ENCODE measurements at places on chromosomes 13 and 19.

DNA sequence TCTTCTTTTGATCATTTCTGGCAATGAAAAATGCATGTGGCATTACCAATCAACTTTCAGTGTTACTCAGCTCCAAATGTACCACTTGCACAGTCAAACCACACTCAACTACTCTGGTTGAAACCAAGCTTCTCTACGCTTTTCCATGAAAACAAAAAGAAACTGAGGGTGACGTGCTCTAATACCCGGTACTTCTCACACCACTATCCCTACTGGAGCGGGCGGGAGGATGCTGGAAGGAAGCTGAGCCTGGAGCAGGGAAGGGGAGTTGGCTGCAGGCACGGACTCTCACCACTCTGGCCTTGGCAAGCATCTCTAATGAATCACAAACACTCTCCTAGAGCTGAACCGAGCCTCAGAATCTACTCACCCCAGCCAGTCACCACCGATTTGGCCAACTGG is 48.2 kb downstream of the STK24 start:
- no peak for DNase-seq

- DNase-seq: no peak
These were observed 2.8 kb downstream of the PALM3 start for GRCh38 chr19:14059093-14059480.

- no peak for DNase-seq
These were observed 48.6 kb upstream of the GTF3A start for GRCh38 chr13:27375686-27376326.

DNA sequence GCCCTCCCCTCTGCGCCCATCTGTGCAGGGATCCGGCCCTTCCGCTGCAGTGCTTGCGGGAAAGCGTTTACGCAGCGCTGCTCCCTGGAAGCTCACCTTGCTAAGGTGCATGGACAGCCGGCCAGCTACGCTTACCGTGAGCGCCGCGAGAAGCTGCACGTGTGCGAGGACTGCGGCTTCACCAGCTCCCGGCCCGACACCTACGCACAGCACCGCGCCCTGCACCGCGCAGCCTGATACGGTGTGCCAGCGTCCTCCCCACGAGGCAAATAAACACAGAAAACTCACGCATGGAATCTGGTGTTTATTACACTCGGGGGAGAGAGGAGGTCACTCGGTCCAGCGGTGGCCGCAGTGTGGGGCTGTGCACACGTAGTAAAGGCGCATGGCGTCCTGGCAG is 1.2 kb downstream of the POLR2I start:
- DNase-seq: no peak

DNA sequence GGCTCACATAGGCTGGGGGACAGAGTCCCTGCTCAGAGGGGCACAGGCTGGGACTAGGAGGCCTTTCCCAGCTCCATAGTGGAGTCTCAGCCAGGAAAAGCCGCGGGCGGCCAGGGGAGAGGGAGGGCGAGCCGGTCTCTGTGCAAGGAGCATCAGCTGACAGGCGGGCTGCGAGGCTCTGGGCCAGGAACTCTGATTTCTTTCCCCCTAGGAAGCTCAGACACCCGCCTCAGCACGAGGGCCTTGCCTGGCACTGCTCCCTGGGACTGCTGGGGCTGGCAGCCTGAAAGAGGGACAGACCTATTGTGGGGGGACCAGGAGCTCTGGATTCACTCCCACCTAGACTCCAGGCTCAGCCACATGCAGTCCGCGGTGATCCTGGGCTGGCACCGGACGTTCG is 2.2 kb upstream of the PLK5 start:
- no peak for DNase-seq

DNA sequence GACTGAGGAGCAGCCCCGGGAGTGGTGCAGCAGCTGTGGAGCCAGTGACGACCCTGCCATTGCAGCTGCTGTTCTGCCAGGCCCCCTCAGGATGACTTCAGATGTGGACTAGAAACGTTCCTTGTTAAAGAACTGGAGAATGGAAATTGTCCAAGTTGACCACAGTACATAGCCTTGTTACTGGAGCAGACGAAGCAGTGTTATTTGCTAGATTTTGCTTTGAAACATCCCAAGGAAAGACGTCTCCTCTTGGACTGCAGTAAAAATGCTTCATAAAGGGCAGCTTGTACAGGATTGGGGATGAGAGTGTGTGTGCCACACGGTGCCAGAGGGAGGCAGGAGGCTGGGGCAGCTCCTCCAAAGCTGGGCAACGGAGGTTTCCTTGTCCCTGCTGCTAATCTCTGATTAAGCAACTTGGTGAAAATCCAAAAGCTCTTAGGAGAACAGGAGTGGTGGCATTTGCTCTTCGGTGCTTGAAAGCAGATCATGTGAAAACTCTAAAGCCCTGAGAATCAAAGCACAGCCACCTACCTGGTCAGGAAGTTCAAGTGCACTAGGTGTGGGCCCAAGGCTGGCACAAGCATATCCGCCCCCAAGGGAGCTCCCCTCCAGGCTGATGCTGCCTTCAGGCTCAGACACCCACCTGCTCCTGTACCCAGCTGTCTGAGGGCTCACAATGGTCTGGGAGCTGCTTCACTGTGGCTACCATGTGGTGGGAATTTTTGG is 34.5 kb downstream of the SHISA2 start:
- no peak for DNase-seq

DNA sequence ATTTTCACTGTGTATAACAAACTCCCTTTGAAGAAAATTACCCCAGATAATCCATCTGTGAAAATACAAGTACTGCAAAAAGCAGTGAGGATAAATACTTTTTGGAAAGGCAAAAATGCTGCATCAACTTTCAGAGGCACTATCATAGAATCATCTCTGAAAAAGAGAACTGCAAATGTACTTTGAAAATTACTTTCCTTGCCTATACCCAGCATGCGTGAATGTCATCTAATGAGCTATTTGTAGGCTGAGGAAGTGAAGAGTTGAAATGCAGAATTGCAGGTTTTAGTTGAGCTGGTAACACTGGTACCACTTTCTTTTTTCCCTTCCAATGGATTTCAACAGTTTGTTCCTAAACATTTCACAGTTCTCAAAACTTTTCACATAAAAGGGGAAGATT is 196.7 kb downstream of the TBC1D4 start:
- no peak for DNase-seq

- no peak for DNase-seq
These were observed 24.9 kb downstream of the SLC8A2 start for GRCh38 chr19:47446534-47447469.

- no peak for DNase-seq
These were observed 24.3 kb upstream of the INTS6 start for GRCh38 chr13:51477149-51477548.

DNA sequence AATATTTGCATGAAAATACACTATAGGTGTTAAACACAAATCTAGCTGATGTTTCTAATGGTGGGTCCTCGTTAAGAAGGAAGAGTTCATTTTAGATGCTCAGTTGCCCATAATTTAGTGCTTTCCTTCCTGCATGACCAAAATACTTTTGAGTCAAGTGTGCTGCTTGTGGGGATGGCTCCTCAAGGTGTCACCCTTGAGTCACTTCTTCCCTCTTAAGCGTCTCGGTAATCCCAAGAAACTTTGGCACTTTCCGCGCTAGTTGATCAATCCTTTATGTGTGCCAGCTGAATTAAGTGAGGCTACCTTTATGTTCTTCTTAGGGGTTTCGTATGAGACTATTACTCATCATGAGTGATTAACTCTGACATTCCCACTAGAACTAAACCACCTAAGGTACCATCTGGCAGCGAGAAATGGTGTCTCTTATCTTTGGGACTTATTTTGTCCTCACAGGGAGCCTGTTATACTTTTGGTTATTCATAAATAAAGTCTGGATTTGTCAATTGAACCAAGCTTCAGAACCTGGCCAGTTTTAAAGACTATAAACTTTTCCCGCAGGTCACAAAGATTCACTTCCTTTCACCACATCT is 106.8 kb downstream of the NHLRC3 start:
- no peak for DNase-seq

DNA sequence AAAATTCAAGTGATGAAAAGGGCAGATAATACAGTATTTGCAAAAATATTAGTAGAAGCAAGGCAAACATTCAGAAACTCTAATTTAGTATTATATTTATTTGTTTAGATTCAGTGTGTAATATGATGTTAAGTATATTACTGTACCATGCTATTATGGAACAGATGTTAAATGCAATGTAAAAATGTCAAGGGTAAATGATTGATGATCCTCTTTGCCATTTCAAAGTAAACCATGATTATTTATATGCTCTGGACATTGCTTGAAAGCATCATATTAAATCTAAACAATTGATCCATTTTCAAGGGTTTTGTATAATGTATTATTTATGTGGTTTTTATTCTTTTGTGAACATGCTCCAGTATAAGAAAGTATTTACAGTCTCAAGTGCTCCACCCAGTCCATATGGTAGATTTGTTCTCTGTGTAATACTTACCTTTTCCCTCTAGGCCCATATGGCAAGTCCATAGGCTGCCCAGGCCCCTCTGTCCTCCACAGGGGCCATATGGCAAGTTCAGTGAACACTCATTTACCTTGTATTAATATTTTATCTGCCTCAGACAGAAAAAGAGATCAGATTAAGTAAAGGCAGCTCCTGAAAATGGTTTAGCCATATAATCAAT is 353.5 kb downstream of the DACH1 start:
- no peak for DNase-seq

- no peak for DNase-seq
These were observed 22.4 kb upstream of the EBI3 start for GRCh38 chr19:4206818-4207484.

GRCh38 chr13:48728226-48728625 is 74.5 kb downstream of the CYSLTR2 start:
- DNase-seq: no peak

DNA sequence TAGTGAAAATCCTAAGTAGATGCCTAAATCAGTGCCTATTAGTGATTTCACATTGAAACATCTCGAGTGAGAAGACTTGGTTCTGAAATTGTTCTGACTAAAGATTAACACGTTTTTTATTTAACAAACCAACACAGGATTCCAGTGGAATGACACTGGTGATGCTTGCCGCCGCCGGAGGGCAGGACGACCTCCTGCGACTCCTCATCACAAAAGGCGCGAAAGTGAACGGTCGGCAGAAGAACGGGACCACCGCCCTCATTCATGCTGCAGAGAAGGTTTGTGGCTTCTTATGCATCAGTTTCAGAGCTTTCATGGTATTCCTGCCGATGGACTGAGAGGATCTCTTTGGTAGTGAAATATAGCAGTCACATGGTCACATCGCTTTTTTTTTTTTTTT is 28.1 kb downstream of the MPHOSPH8 start:
- DNase-seq: no peak

GRCh38 chr19:46564701-46565100 is 36.4 kb upstream of the CALM3 start:
- no peak for DNase-seq

GRCh38 chr13:43405457-43405856 is 381.3 kb downstream of the ENOX1 start:
- no peak for DNase-seq

- DNase-seq: peak; percentile 24
These were observed 31.1 kb downstream of the RB1 start for GRCh38 chr13:48334534-48335127.

DNA sequence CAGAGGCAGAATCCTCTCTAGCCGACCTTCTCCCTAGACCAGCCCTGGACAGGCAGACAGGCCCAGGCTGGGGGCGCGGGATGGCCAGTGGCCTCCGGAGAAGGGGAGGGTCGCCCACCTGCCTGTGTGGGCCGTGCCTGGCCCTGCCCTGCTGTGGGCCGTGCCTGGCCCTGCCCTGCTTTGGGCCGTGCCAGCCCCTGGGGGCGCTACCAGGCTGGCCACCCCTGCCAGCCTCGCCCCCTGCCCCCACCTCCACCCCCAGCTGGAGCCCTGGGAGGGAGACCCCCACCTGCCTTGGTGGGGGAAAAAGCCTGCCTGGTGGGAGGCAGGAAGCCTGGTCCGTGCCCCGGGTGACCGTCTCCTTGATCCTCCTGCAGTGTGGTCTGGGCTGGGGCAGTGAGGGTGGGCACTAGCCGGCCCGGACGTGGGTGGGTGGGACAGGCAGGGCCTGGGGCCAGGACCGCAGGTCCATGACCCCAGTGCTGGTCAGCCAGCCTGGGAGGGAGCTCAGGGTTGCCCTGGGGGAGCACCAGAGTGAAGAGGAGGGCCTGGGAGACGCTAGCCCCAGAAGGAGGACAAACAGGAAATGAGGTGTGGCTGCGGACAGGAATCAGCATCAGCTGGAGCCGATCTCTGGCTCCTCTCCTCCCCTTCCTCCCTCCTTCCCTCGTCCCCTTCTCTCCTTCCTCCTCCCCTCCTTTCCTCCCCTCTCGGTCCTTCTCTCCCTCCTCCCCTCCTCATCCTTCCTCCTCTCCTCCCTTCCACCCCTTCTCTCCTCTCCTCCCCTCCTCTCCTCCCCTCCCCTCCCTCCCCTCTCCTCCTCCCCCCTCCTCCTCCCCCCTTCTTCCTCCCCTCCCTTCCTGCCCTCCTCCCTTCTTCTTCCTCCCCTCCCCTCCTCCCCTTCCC is 5.1 kb upstream of the MKNK2 start:
- DNase-seq: no peak

- DNase-seq: no peak
These were observed 5.5 kb downstream of the IRS2 start for GRCh38 chr13:109780845-109781383.

DNA sequence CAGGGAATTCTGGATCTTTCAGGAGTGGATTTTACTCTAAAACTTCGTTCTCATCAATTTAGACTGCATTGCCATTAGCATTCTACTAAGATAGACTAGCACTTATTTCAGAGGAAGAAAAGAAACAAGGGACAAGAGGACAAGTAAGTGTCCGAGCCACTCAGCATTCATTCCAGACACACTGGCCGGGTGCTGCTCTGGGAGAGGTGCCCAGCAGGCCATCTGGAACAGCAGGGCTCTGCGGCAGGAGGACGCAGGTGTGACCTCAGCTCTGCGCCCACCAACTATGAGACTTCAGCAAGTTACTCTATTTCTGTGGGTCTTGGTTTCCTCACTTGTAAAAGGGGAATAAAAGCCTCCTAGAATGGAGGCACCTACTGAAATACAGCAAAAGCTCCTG is 4.2 kb downstream of the EPS15L1 start:
- no peak for DNase-seq

GRCh38 chr19:2083174-2083854 is 12.8 kb downstream of the MOB3A start:
- DNase-seq: no peak

DNA sequence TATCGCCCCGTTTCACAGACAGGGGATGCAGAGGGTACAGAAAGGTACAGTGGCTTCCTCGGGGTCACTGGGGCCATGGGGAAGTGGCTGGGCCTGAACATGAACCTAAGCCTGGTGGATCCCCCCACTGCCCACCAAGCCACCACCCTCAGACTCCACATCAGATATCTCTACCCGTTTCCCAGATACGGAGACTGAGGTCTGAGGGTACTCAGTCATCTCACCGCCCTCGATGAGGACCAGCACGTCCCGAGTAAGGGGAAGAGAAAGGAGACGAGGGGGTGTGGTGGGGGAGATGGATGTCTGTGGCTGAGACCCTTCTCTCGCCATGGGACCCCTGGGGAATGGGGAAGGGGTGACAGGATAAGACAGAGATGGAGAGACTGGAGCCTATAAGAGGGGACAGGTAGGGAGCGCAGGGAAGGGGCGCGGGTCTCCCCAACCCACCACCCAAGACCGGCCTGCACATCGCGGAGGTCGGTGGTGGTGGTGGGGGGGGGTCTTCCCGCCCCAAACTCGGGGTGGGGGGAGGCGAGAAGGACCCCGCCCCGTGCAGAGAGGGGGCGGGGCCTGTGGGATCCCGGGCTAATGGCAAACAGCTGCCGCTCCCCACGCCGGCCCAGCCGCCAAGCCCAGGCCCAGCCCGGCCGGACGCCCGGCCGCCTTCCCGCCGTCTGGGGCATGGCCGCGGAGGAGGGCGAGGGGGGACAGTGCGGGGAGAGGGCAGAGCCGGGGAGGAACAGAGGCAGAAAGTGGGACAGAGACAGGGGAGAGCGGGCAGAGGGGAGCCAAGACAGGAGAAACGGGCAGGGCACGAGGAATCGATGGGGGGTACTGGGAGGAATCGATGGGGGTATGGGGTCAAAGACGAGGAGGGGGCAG is 698 bp downstream of the KANK2 start:
- no peak for DNase-seq

All from GM12878 (cell line).